Stimulated activated CD8-positive, alpha-beta memory T cell treated with anti-CD3 and anti-CD28 coated beads, Interleukin-15, amount 100 ng/mL, for 4 hours (primary cell): ENCODE measurements at places on chromosomes 2 and 18.

GRCh38 chr2:43180897-43181296 is 45.5 kb downstream of the ZFP36L2 start:
- no peak for DNase-seq

GRCh38 chr2:198036029-198036879 is 231.9 kb downstream of the PLCL1 start:
- no peak for DNase-seq

- DNase-seq = no peak
Measured at GRCh38 chr2:95231723-95232122, 24.4 kb downstream of the ZNF892 start.

- DNase-seq = no peak
Measured at GRCh38 chr2:226643946-226644282, 155.7 kb downstream of the IRS1 start.

- no peak for DNase-seq
Measured at GRCh38 chr2:240463274-240463865, 27.9 kb downstream of the GPC1 start.

DNA sequence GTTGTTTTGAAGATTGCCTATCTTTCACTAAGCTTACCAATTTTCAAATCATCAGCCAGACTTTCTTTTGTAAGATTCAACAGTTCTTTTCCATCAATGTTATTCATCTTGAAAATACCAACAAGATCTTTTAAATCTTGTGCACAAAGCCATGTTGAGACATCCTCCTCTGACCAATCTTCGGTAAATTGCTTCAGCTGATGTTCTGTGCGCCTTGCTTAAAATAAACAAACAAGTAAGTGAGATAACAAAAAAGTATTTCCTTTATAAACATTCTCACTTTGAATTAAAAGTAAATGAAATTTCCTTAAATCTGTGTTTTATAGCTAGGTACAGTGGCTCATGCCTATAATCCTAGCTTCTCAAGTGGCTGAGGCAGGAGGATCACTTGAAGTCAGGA is 30.3 kb downstream of the WDSUB1 start:
- DNase-seq = no peak

DNA sequence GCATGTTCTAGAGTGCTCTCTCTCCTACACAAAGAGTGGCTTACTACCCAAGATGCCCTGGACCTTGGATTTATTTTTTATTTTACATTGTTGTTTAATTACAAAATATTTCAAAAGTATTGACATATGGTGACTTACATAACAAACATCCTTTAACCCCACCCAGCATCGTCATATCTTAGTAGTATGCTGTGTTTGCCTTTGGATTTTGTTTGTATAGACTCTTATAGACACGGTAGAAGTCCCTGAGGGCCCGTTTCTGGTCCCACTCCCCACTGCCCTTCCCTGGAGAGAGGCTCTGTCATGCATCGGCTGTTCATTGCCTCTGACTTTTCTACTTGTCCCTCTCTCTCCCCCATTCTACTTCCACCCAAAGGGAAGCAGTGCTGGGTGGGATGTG is 112.0 kb downstream of the ZBTB7C start:
- DNase-seq = no peak

GRCh38 chr2:224008702-224009261 is 30.3 kb downstream of the SERPINE2 start:
- DNase-seq = no peak
